ENCODE measurements at places on chromosomes 4 and X.

DNA sequence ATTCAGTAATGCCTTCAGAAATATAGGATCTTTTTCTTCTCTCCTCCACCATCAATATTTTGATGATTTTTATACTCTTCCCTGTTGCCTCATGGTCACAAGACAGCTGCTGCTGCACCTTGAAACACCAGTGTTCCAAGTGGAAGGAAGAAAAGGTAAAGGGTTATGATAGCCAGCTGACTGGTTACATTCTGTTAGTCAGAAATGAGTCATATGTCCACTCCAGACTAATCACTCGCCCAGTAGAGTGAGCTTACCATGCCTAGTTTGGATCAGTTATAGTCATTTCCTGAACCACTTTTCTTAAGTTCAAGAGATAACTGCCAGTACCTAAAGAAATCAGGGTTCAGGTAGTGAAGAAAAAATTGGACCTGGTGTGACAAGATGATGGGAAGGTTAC, 532.3 kb upstream of the SMIM31 start:
- no peak for DNase-seq

- no peak for DNase-seq
Measured at GRCh38 chr4:138975225-138975624, 40.4 kb upstream of the NOCT start.

GRCh38 chr4:77044461-77045150, 31.2 kb downstream of the CCNI start:
- DNase-seq: no peak

DNA sequence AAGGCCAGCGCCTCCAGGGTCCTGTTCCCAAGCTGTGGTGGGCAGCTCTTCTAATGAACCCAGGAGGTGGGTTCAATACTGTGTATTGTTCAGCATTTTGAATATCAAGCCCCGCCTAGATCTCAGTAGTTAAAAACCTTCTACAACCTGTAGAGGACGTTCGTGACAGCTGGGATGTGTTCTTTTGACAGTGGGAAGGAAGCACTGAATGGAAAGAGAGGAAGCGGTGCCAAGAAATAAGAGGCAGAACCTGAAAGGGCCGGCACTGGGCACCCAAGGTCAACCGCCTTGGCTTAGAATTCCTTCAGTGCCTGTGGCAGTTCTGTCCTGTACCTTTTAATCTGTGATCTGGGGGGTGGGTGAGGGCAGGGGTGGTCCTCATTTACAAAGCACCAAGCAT, 73.1 kb downstream of the CC2D2A start:
- DNase-seq: no peak

DNA sequence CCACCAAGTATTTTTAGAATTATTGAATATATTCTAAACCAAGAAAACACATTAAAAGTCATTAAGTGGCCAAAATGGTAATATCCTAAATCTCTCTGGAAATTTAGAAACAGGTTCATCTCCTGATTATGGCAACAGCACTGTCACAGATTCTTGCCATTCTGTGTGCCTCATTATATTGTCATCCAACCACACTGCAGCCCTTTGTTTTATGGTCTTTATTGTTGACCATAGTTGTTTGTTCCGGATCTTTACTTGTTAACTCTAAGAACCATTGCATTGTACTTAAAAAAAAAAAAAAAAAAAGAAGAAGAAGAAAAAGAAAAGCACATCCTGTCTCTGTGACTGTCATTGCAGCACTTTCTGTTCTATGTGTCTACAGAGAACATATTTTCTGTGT, 822.1 kb upstream of the ADGRL3 start:
- DNase-seq: no peak

- DNase-seq: no peak
Measured at GRCh38 chr4:158259955-158260575, 49.8 kb downstream of the TMEM144 start.

GRCh38 chr4:149785696-149786431, 29.8 kb downstream of the IQCM start:
- DNase-seq: no peak

GRCh38 chrX:109841869-109842579, 109.0 kb upstream of the ACSL4 start:
- no peak for DNase-seq

- DNase-seq: no peak
Measured at GRCh38 chr4:53734584-53735353, 143.5 kb upstream of the LNX1 start.

- no peak for DNase-seq
Measured at GRCh38 chrX:97027384-97027922, 143.7 kb downstream of the RPA4 start.

DNA sequence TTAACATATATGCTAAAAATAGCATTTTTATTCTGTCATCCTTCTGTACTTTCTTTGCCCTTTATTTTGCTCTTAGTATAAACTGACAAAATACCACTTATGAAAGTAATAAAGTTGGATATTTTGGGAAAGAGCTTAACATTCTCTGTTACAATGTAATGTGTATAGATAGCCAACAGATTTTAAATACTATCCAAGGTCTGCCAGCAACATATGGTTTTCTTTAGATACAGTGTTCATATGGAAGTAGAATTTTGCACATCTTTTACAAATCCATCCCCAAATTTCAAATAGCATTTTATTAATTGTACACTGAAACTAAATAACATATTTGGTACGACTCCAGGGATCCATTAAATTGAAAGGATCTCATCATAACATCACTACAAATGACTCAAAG, 268.6 kb upstream of the PCDH18 start:
- no peak for DNase-seq

- DNase-seq: no peak
Measured at GRCh38 chr4:8613421-8614364, 21.1 kb downstream of the CPZ start.

GRCh38 chr4:41177016-41177415, 37.3 kb downstream of the APBB2 start:
- no peak for DNase-seq

DNA sequence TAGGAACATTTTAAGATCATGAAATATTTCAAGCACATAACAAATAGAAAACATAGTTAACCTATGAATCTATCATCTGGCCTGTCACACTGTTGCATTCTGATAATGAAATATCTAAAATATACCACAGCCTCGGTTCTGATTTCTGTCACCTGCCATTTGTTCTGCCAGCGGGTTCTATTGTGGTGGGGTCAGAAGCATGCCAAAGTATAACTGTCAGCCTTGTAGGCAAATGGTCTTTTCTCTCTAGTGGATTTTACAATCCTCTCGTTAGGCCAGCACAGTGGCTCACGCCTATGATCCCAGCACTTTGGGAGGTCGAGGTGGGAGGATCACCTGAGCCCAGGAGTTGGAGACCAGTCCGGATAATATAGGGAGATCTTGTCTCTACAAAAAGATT, 47.9 kb downstream of the HTRA3 start:
- no peak for DNase-seq

DNA sequence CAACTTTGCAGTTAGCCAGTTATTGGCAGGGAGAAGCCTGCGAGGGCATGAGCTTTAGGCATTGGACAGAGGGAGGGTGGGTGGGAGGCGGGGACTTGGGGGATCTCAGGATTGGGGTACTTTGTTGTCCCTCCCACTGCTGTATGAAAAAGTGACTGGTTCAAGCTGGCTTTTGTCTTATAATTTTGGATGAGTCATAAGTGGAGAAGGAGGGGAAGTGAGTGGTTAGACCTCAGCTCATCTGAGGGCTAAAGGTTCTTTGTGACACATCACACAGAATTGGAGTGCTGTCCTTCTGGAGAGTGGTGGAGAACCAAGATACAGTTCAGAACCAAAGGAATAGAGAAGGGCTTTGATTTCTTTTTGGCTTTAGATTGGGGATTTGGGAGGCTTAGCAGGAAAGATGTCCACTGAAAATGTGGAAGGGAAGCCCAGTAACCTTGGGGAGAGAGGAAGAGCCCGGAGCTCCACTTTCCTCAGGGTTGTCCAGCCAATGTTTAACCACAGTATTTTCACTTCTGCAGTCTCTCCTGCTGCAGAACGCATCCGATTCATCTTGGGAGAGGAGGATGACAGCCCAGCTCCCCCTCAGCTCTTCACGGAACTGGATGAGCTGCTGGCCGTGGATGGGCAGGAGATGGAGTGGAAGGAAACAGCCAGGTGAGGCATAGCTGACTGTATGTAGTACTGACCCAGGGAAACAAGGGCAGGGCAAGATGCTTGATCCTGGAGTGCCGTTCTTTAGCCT, at the start of gene SLC4A4:
Gene SLC4A4 (plus strand): TSS at position 175 of the 748 bp plus-strand sequence.
- DNase-seq: no peak

DNA sequence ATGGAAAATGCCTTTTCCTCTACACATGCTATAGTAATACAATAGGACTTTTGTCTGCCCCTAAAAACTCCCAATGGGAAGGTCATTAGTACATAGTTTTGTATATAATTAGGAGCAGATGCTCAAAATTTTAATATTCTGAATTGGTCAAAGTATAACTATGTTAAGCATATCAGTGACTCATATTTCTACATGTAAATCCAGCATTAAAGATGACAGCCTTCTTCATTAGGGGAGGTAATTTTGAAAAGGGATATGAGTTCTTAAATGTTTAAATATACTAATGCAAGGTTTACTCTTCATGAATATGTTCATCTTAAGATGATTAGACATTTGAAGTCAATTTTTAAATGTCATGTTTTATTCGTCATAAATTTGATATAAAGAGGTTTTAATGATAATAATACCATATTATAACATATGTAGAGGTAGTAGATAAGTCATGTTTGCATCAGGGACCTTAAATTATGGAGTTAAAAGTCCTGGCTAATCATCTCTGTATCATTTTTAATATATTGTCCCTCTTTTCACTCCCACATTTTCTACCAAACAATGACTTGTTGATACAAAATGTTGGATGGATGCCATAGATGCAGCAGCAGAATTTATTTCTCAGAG, 218.8 kb downstream of the STPG2 start:
- no peak for DNase-seq

DNA sequence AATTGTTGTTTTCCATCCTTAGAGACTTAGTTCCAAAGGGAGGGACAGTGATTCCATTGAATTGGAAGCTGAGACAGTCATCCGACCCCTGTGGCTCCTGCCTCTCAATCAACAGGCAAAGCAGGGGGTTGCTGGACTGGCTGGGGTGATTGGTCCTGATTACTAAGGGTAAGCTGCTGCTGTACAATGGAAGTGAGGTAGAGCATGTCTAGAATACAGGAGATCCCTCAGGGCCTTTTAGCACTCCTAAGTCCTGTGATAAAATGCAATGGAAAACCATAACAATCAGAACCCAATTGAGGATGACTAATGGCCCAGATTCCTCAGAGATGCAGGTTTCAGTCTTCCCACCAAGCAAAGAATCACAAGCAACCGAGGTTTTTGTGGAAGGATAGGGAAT, 127.6 kb downstream of the AASDH start:
- no peak for DNase-seq

- no peak for DNase-seq
Measured at GRCh38 chr4:74056858-74057562, 18.5 kb upstream of the CXCL3 start.

DNA sequence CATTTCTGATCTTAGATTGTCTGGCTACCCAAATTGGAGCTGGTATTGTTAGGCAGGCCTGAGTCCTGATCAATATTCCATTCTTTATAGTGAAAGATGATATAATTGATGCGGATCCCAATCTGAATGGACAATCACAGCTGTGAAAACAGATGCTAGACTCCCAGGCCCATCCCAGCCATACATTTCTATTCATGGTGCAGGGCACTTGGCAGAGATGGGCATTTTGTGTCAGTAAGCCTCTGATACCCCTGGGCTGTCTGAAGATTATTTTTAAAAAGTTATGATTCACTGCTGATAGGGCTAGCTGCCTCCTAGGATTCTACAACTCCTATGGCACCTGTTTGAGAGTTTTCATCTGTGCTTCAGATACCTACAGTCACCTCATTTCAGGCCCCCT, 61.2 kb upstream of the TSPAN7 start:
- DNase-seq: no peak

GRCh38 chr4:138512756-138513155, 270.6 kb upstream of the SLC7A11 start:
- DNase-seq: no peak

GRCh38 chr4:78002260-78002659, 54.9 kb upstream of the FRAS1 start:
- DNase-seq: no peak

- no peak for DNase-seq
Measured at GRCh38 chr4:186757696-186758355, 34.2 kb upstream of the FAT1 start.

- no peak for DNase-seq
Measured at GRCh38 chr4:41360214-41360920, 103.6 kb downstream of the UCHL1 start.

GRCh38 chr4:148776941-148777340, 334.7 kb upstream of the NR3C2 start:
- no peak for DNase-seq

GRCh38 chrX:110568441-110568840, 209.8 kb downstream of the RTL9 start:
- no peak for DNase-seq

DNA sequence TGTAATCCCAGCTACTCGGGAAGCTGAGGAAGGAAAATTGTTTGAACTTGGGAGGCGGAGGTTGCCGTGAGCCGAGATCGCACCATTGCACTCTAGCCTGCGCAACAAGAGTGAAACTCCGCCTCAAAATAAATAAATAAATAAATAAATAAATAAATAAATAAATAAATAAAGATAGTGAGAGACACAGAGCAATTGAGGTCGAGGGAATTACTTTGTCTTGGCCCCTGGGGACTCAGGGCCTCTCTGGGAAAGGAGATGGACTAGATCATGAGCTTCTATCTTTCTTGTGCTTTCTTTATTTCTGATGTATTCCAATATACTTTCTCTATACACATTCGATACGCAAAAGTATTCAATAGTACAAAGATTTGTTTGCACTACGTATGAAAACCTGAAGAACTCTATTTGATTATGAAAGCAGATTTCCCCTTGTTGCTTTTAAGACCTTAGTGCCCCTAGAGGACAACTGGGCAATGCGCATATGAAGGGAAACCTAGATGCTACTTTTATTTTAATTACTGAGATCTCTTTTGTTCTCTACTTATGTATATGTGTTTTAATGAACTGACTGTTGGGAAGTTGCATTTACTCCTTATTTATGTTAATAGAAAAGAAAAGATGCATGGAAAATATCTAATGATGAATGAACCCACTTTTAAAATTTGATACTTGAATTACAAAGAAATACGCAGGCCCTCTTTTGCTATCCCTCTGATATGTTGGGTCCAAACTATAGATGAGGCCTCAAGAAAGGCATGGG, 12.8 kb upstream of the ELOVL6 start:
- no peak for DNase-seq

GRCh38 chr4:82138374-82138773, 235.4 kb downstream of the HNRNPD start:
- peak; percentile 4 for DNase-seq

DNA sequence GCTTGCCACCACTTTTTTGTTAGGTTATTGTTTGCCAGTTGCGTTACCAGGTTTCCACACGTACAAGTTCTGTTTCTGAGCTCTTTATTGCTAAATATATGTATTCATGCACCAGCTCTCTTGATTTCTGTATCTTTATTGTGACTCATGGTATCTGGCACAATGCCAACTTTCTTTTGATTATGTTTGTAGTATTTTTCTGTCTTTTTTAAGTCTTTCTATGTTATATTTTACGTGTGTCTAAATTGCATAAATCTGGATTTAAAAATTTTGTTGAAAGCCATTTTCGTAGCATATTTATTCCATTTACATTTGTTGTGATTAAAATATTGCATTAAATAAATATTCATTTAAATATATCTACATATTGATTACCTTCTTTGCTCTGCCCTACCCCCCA, 73.8 kb downstream of the KDM6A start:
- no peak for DNase-seq
